ENCODE measurements at places on chromosomes 4 and X.

DNA sequence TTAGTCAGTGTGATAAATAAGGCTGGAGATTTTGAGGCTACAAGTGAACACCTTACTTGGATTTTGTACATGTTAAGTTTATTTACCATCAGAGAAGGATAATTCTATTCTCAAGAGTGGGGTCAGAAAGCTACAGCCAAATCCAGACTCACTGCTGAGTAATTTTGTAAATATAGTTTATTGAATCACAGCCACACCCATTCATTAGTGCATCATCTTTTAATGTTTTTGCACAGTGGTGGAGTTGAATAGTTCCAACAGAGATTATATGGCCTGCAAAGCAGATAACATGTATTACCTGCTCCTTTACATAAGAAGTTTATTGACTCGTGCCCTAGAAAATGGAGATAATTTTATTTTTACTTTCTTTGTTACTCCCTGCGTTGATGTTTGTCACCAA, 60.4 kb downstream of the PCDH18 start:
- no peak for DNase-seq

DNA sequence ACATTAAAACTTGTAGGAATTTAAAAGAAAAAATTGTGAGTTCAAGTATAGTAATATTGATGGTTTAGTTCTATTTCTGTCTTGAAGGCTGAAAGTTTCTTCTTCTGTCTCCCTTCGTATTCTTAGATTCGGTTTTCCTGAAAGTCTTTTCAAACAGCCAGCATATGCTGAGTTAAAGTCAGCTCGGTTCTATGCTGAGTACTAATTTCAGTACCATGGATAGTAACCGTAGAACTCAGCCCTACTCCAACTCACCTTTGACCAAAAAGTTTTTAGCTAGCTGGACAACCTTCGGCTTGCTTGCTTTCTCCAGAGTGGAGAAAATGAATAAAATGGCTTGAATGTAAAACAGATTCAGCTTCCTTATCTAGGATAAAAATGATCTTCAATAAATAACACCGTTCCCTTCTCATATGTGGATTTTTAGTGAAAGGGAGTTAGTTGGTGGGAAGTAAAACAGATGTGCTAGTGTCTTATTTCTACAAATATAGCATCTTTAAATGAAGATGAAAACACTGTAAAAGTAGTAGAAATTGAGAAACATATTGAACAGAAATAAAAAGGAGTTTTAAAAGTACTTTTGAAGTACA, 5.2 kb downstream of the POU4F2 start:
- DNase-seq, result no peak

DNA sequence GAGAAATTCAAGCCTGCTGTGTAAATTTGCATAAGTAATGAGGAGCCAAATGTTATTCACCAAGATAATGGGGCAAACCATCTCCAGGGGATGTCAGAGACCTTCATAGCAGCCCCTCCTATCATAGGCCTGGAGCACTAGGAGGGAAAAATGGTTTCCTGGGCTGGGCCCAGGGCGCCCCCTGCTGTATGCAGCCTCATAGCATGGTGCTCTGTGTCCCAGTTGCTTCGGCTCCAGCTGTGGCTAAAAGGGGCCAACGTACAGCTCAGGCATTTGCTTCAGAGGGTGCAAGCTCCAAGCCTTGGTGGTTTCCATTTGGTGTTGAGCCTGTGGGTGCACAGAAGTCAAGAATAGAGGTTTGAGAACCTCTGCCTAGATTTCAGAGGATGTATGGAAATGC, 859.3 kb downstream of the RPA4 start:
- peak; percentile 28 for DNase-seq

GRCh38 chr4:5469151-5469775, 239.1 kb downstream of the EVC2 start:
- no peak for DNase-seq

- DNase-seq, result no peak
Observed at GRCh38 chr4:110514889-110515479, 39.0 kb downstream of the ENPEP start.

- no peak for DNase-seq
Observed at GRCh38 chr4:98653890-98654867, 4.2 kb downstream of the TSPAN5 start.

DNA sequence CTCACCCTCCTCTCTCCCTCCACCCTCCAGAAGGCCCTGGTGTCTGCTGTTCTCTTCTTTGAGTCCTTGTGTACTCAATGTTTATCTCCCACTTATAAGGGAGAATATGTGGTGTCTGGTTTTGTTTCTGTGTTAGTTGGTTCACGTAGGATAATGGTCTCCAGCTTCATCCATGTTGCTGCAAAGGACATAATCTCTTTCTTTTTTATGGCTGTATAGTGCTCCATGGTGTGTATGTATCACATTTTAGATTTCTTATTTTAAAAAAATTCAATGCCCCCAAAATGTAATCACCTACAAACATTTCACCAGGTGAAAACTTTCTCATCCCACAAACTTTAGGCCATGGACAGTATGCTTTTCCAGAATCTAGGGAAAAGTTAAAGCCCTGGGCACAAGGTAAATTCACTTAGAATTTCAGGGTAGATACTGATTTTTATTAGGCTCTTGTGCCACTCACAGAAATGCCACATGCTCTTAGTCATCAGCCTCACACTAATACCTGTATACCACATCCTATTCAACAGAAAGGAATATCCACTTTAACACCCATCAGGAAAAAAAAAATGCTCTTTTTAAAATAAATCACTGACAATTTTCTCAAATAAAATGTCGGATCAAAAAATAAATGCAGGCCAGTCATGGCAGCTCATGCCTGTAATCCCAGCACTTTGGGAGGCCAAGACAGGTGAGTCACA, 104.8 kb upstream of the ENPP6 start:
- DNase-seq, result no peak

- DNase-seq, result no peak
Observed at GRCh38 chr4:5974321-5974720, 43.9 kb downstream of the C4orf50 start.

DNA sequence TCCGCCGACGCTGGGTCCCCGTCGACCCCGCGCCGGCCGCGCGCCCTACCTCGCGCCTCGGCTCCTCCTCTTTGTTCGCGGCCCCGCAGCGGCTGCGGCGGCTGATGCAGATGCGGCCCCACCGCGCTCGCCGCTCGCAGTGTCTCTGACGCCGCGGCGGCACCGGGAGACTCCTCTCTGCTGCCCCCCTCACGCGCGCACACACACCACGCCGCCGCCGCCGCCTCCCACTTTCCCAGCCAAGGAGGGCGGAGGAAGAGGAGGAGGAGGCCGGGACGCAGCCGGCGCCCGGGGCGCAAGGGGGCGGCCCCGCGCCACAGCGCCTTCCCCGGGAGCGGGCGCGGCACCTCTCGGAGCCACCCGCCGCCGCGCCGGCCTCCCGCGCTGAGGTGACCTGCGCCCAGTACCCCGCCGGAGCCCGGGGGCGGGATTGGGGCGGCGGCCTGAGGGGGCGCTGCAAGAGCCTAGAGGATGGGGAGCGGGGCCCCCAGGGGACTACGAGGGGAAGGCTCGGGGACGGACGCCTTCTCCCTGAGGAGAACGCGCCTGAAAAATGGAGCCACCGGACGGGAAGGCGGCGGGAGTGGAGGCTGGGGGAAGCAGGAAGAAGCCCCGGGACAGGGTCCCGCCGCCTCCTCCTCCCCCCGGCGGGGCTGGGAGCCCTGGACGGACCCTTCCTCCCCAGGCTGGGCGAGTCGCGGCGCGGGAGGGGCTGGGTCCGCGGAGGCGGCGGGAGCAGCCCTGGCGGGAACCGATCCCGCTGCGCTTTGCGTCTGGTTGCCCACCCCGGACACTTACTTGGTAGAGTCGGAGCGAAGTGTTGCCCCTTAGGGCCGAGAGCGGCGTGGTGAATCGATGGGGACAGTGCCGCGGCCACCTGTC, at the start of gene SH3RF1:
TSS of gene SH3RF1 (minus strand) at position 147 of the 882 bp plus-strand sequence. CDS start 1,744 bp downstream, outside the sequence.
- DNase-seq, result peak; percentile 68

DNA sequence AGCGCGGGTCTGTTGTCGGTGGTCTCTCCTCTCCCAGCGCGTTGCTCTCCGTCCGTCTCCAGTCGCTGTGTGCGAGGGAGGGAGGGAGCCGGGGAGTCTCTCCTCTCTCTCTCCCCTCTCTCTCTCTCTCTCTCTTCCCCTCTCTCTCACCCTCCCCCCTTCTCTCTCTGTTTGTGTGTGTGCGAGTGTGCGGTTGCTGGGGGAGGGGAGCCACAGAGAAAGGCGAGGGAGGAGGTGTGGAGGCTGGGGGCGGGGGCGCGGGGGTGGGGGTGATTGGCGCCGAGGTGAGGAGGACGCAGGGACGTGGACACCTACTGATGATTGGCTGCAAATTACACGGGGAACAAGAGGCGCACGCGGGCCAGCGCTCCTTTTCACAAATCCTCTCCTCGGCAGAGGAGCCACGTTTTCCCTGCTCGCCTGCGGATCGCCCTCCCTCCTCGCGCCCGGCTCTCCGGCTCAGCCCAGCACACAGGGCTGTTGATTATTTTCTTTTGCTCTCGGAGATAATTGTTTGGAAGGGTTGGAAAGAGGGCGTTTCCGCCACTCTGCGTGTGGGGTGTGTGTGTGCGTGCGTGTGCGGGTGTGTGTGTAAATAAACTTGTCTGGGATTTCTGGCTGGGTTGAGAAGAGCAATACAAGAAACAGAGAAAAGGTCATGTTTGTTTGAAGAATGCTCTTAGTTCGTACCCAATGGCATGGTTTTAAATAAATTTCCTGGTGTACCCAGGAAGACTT, at the start of gene CXXC4:
TSS of gene CXXC4 (minus strand) at position 73 of the 738 bp plus-strand sequence. CDS start 3,092 bp downstream, outside the sequence.
- DNase-seq, result peak; percentile 15

DNA sequence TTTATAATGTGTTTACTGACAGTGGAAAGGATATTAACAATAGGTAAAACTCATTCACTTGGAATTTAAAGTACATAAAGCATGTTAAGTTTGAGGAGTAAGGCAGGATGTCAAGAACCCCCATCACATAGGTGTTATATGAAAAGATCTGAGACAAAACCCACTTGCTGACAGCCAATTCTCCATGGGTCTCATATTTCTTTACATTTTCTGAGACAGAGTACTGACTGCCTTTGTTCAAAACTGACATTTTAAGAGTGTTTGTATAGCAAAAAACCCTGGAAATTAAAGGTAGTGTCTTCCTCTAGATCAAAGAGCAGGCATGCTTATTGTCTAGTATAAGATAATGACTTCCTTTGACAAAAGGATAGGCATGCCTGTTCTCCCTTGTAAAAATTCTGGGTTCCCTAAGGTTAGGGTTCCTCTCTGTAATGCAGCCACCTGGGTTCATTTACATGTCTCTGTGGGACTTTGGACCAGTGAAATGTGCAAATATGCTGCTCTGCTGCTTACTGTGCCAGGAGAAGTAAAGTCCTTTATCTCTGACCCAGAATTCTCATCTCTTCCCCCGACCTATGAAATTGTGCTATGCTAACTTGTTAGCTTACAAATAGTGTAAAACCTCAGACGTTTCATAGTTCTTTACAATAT, 123.6 kb downstream of the PCDH18 start:
- no peak for DNase-seq
